ENCODE measurements at places on chromosomes 2 and 18.

- DNase-seq: no peak
These were observed 27.4 kb upstream of the SLC3A1 start for GRCh38 chr2:44247924-44248323.

DNA sequence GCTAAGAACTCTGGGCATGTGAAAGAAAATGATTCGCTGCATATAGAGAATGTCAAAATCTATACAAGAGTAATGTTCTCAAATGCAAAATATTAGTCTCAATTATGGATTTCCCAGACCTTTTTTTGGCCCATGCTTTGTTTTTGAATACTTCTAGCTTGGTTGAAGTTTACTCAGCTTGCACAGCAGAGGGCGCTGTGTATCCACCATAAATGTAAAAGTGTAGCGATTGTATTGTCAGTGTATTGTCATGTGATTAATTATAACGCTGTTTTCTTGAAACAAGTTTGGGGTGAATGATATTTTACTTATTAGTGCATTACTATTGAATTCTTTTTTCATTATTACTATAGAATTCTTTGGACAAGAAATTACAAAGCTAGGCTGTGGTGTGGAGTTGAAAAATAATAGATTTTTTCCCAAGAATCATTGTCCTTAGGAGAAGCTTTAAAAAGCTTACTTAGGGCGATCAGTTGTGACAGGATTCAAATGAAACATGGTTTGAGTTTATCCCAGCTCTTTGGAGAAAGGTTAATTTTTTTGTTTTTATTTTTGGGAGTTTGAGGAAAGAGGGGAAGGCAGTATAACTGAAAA is 98.3 kb downstream of the PIK3C3 start:
- no peak for DNase-seq

- DNase-seq: no peak
These were observed 948.6 kb upstream of the CHAC2 start for GRCh38 chr2:52818958-52819357.

DNA sequence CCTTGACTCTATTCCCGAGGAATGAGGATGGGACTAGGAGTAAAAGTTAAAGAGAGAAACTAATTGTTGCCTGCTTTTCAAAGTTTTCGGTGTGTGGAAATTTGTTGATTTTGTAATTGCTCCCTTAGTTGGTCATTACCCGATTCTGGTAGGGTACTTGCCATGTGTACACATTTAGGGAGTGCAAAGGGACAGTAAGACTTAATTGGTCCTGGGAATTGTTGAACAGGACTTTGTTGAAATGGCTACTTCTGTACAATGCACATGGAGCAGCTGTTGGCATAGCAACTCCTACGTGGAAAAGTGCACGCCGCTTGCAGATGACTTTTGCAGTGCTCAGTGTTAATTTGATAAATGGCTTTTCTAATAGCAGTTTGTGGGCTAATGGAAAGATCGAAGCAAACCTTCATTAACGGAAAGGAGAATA is 22.9 kb downstream of the EPAS1 start:
- no peak for DNase-seq

- DNase-seq: no peak
These were observed 274.5 kb downstream of the MYT1L start for GRCh38 chr2:2056531-2056930.

- no peak for DNase-seq
These were observed 11.9 kb downstream of the ADCYAP1 start for GRCh38 chr18:916562-916961.

DNA sequence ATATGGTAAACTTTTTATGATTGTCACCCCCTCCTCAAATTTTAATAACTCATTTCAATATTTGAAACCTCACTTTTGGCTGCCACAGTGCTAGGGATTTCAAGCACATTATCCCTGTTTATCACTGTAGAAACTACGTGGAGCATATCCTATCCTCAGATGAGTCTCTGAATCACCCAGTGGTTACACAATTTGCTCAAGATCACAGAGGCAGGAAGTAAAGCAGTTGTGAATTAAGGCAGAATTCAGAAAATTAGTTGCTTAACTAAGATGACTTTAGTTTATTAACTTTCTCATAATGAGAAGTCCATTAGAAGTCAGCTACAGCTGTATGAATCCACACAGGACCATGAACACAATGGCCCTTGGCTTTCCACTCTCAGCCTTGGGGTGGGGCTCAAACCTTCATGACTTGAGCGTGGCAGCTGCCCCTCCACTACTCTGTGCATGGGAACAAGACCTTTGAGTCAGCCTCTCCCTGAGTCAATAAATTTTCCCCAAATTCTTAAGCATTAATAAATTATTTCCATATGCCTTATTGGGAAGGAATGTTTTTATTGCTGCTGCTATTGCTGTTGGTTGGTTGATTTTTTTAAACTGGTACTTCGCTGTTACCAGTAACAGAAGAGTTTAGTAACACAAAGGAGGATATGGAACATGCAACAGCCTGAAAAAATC is 369.0 kb downstream of the CBLN2 start:
- no peak for DNase-seq

DNA sequence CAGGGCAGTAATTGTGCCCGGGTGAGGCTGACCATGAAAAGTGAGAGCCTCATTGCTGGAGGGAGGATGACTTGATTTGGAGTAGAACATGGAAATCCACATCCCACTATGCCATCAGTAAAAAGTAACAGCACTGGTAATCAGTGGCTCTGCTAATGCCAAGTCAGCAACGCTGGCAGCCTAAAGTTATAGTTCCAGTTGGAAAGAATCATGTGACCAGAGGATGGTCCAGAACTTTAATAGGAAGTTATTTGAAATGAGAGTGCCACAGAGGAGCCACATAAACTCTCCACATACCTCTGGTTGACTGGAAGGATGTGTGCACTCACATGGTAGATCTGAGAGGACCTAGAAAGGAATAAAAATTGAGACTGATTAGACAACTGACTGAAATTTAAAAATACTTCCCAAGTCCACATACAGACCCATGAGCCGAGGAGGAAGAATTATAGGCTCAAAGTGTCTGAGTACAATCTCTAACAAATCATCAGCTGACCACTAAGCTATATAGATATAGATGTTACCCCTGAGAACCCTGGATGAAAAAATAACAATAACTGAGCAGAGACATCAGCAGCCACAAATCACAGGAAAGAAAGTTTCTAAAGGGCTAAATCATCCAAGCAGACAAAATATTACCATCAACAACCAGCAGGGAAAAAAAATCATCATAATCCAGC is 346.8 kb downstream of the STK39 start:
- no peak for DNase-seq

DNA sequence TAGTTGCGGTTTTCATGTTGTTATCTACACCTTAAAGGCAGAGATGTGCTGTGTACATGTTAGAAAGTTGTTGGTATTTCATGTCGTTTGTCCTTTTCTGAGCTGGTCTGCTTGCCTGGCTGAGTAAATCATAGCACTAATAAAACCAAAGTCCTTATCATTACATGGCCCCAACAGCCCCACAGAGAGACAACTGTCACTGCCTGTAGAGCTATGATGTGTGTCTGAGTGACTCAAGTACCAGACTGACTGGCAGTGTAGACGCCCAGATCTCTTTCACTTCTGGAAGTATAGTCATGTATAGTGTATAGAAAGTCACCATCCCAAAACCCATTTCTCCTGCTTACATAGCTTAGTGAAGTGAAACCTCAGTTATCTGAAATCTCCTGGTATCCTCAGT is 4.3 kb downstream of the SOCS6 start:
- DNase-seq: no peak
